Tibial nerve (tissue), 4 donors: ENCODE measurements at places on chromosomes 5 and 9. TPM values are rescaled to one million over a fixed set of nuclear protein-coding genes. Genes with fewer than 3 reads are reported as not detected.

GRCh38 chr5:109416882-109417281 lies 7.1 kb upstream of the PJA2 start:
- H3K27ac ChIP-seq, result no peak overlapping the region
- H3K4me1 ChIP-seq, result peaks cover 1% of the 10 kb centered on the region
- DNase-seq, result no peak
- no peaks in the 10 kb centered on the region for H3K36me3 ChIP-seq
- no peak overlapping the region for H3K4me3 ChIP-seq

DNA sequence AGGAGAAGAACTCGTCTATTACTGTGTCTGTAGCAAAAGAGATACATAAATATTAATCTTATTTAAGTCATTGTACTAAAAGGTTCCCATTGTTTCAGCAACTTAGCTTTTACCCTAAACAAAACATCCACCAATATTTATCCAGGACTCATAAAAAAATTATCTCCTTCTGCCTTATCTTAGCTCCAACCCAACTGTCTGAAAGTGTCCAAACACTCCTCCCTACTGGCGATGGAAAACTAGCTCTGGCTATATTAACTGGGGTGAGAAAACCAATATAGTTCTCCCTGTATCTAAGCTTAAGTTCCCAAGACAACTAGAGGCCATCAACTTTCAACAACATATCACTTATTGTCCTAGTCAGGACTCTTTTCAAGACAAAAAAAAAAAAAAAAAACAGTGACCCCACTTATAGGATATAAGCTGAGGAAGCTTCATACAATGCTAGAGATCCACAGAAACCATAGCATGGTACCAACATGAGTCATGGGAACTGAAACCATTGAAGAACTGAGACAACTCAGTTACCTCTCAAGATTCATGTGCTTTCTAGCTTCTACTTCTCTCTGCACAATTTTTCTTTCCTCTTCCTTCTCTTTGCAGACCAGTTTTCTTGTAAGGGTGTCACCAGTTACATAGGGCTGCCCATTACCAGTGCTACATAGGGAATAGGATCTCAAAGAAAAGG lies 150.7 kb upstream of the RASA1 start:
- no peak for DNase-seq
- H3K27me3 ChIP-seq, result no peaks in the 10 kb centered on the region
- H3K4me3 ChIP-seq, result no peak overlapping the region
- H3K27ac ChIP-seq, result no peak overlapping the region
- no peaks in the 10 kb centered on the region for H3K36me3 ChIP-seq
- no peaks in the 10 kb centered on the region for H3K4me1 ChIP-seq

DNA sequence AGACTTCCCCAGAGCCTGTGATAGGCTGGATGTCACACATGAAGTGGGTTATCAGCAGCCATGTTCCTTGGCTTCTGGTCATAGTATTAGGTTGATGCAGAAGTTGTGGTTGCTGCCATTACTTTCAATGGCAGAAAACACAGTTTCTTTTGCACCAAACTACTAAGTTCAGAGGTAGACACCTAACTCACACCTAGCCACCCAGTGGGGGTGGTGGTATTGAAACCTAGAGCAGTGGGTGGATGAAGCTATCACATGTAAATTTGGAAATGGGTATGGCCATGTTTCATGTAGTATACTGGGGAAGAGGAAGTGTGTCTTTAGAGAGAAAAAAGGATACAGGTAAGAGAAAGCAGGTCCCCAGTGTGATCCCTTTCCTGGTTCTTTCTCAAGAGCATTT lies 347.9 kb upstream of the SEMA6A start:
- no peaks in the 10 kb centered on the region for H3K36me3 ChIP-seq
- no peak overlapping the region for H3K4me3 ChIP-seq
- no peak overlapping the region for H3K27ac ChIP-seq
- no peak for DNase-seq

DNA sequence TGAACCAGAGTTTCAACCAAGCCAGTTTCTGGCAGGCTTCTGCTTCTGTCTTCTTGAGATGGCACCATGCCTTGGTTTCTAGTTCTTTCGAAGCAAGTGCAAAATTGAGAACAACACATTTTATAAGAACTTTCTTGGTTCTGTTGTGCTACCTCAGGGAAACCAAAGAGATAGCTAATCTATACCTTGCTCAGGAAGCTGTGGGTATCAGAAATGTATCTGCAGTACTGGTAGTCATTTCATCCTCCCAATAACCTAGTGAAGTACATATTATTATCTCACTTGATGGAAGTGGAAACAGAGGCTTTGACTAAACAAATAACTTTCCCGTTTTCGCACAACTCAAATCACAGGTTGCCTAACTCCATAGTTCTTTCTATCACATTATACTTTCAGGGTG lies 246.6 kb downstream of the ENC1 start:
- H3K27ac ChIP-seq, result no peak overlapping the region
- no peak for DNase-seq
- no peaks in the 10 kb centered on the region for H3K4me1 ChIP-seq
- H3K36me3 ChIP-seq, result no peaks in the 10 kb centered on the region

DNA sequence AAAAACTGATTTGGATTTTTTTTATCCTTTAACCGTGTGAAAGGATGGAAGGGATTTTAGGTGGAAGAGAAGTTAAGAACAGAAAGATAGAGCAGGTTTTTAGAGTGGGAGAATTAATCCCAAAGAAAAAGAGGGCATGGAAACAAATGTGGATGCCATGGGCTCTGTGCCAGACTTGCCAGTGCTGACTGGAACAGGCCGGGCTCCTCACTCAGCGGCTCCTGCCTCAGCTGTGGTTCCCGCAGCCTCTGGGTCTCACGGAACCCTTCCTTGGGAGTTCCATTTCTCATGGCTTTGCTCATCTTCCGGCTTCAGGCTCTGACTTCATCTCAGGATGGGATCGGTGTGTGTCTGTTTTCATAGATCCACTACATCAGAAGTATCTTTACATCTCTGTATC lies 30.4 kb upstream of the SLC2A8 start:
- DNase-seq, result no peak
- H3K27me3 ChIP-seq, result no peaks in the 10 kb centered on the region
- peaks cover 67% of the 10 kb centered on the region for H3K36me3 ChIP-seq
- H3K4me1 ChIP-seq, result no peaks in the 10 kb centered on the region
- H3K27ac ChIP-seq, result no peak overlapping the region

Gene HMCN2
- total RNA-seq, result 53.7 TPM

Gene NFIB
- 125 TPM for total RNA-seq

DNA sequence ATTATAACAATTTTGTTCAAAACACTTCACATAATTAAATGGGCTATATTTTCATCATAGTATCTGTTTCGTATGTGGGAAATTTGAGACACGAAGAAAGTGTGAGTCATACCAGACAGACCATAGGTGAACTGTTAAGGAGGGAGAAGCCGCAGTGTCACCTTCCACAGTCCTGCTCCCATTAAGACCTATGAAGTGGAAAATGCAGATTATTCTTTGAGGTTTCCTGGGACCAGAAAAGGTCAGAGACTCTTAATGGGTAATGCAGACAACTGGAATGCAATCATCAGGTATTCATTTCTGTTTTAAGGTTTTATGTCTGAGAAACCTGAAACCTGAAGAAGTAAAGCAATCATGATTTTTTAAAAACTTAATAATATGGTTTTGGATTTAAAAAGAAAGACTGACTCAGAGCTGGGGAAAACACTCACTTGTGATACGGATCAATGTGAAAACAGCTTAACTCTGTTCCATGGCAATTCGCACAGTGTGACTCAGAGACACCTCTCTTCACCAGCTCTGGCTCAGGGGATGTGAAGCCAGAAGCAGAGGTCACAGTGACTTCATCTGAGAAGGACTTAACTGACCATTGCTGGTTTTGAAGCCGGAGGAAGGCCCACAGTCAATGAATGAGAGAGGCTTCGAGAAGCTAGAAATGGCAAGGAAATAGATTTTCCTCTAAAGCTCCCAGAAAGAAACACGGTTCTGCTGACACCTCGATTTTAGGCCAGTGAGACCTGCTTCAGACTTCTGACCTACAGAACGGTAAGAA lies 17.2 kb upstream of the GCNT1 start:
- no peak overlapping the region for H3K27ac ChIP-seq
- no peaks in the 10 kb centered on the region for H3K27me3 ChIP-seq
- no peaks in the 10 kb centered on the region for H3K4me1 ChIP-seq
- no peak overlapping the region for H3K4me3 ChIP-seq

Gene NDST1
- 137 TPM for total RNA-seq

GRCh38 chr5:76583163-76584047 lies 39.8 kb downstream of the F2RL2 start:
- no peaks in the 10 kb centered on the region for H3K27me3 ChIP-seq
- H3K4me1 ChIP-seq, result no peaks in the 10 kb centered on the region
- no peak for DNase-seq
- H3K4me3 ChIP-seq, result no peak overlapping the region
- no peaks in the 10 kb centered on the region for H3K36me3 ChIP-seq
- peak overlapping the region; percentile 41 for H3K27ac ChIP-seq

GRCh38 chr5:180816608-180817534 lies 14.3 kb upstream of the MGAT1 start:
- no peaks in the 10 kb centered on the region for H3K36me3 ChIP-seq
- no peaks in the 10 kb centered on the region for H3K4me1 ChIP-seq
- peak overlapping the region; percentile 96 for H3K27ac ChIP-seq
- DNase-seq, result no peak
- no peak overlapping the region for H3K4me3 ChIP-seq

GRCh38 chr5:68529581-68529980 lies 314.0 kb downstream of the PIK3R1 start:
- no peaks in the 10 kb centered on the region for H3K27me3 ChIP-seq
- H3K27ac ChIP-seq, result no peak overlapping the region
- H3K4me1 ChIP-seq, result peaks cover 22% of the 10 kb centered on the region

- H3K36me3 ChIP-seq, result no peaks in the 10 kb centered on the region
- H3K27ac ChIP-seq, result no peak overlapping the region
- H3K27me3 ChIP-seq, result no peaks in the 10 kb centered on the region
- H3K4me1 ChIP-seq, result no peaks in the 10 kb centered on the region
- no peak for DNase-seq
These were observed 184.0 kb upstream of the ACTBL2 start for GRCh38 chr5:57666582-57666981.

DNA sequence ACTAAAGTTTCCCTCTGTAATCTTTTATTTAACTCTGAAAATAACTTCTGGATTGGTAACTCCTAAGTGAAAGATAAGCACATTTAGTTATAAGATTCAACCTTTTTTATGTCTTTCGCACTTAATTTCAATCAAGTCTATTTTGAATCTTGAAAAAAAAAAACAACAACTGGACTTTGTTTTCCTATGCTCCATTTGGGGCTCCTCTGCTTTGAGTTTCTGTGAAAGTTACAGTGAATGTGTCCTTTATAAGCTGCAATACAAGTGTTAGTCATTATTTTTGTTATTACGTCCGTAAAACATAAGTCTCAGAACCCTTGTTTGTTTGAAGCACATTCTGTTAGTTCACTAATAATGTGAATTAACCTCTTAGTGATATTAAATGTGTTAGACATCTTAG lies 276.8 kb downstream of the ADAMTS6 start:
- no peak overlapping the region for H3K27ac ChIP-seq
- no peaks in the 10 kb centered on the region for H3K27me3 ChIP-seq
- DNase-seq, result no peak

GRCh38 chr9:133226219-133227171 lies 17.4 kb upstream of the OBP2B start:
- no peaks in the 10 kb centered on the region for H3K36me3 ChIP-seq
- no peaks in the 10 kb centered on the region for H3K4me1 ChIP-seq
- H3K27me3 ChIP-seq, result peaks cover 20% of the 10 kb centered on the region
- no peak overlapping the region for H3K4me3 ChIP-seq
- no peak overlapping the region for H3K27ac ChIP-seq

DNA sequence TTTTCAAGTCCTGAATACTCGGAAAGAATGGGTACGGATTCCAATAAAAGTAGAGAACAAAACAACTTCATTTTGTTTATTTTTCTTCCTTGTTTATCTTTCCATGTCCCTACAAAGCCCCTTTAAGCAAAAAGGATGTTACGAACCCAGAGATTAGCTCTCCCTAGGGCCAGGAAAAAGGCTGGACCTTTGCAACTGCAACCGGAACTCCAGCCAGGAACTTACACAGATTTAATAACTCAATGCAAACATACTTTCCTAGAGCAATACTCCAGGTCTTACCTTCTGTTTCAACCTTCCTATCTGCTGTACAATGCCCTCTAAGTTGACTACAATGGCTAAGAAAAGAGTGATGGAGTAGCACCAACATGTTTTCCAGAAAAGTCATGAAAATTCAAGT lies 7.0 kb downstream of the DENND1A start:
- H3K27ac ChIP-seq, result no peak overlapping the region
- peaks cover 9% of the 10 kb centered on the region for H3K4me1 ChIP-seq
- H3K27me3 ChIP-seq, result no peaks in the 10 kb centered on the region
- H3K4me3 ChIP-seq, result no peak overlapping the region
- no peaks in the 10 kb centered on the region for H3K36me3 ChIP-seq
- DNase-seq, result no peak

GRCh38 chr9:27351438-27351837 lies 54.5 kb upstream of the EQTN start:
- H3K27ac ChIP-seq, result no peak overlapping the region
- H3K27me3 ChIP-seq, result no peaks in the 10 kb centered on the region
- H3K4me3 ChIP-seq, result no peak overlapping the region
- no peaks in the 10 kb centered on the region for H3K36me3 ChIP-seq

GRCh38 chr5:55226027-55226933 lies 835 bp downstream of the MCIDAS start:
- no peak overlapping the region for H3K27ac ChIP-seq
- peaks cover 15% of the 10 kb centered on the region for H3K4me1 ChIP-seq
- no peaks in the 10 kb centered on the region for H3K36me3 ChIP-seq
- H3K27me3 ChIP-seq, result peaks cover 100% of the 10 kb centered on the region
- H3K4me3 ChIP-seq, result peak overlapping the region; percentile 34

GRCh38 chr9:126228111-126228780 lies 98.4 kb upstream of the MVB12B start:
- H3K36me3 ChIP-seq, result no peaks in the 10 kb centered on the region
- peaks cover 6% of the 10 kb centered on the region for H3K4me1 ChIP-seq
- H3K27ac ChIP-seq, result no peak overlapping the region
- no peaks in the 10 kb centered on the region for H3K27me3 ChIP-seq
- DNase-seq, result no peak
- no peak overlapping the region for H3K4me3 ChIP-seq

Gene PRLR
- 5.3 TPM for total RNA-seq

Gene NOXA1
- total RNA-seq, result 6.3 TPM

Gene ERGIC1
- total RNA-seq, result 97.5 TPM

DNA sequence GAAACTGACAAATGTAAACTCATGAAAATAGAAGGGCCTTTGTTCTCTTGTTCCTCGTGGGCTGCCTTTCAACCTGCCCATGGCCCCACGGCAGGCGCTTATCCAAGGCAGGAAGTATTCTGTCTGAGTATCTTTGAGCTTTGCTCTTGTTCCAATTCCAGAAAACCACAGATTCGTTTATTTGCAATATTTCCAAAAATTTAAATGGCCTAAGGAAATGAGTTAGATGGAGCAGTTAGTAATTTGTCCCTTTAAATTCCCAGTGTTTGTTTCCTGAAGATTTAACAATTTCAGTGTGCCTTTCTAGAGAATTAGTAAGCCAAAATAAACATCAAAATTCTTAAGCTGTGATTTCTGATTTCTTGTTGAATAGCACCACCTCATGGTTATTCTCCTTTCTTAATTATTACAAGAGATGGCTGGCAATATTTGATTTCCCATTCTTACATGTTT lies 299.4 kb upstream of the RASA1 start:
- H3K4me3 ChIP-seq, result no peak overlapping the region
- no peak overlapping the region for H3K27ac ChIP-seq
- DNase-seq, result no peak
- no peaks in the 10 kb centered on the region for H3K36me3 ChIP-seq
- no peaks in the 10 kb centered on the region for H3K27me3 ChIP-seq
